BE2C (cell line): ENCODE measurements at places on chromosomes 3 and 15.

- DNase-seq, result no peak
Observed at GRCh38 chr3:140953028-140953960, 11.7 kb downstream of the SLC25A36 start.

- DNase-seq, result no peak
Observed at GRCh38 chr3:65285956-65286355, 598.2 kb upstream of the ADAMTS9 start.

DNA sequence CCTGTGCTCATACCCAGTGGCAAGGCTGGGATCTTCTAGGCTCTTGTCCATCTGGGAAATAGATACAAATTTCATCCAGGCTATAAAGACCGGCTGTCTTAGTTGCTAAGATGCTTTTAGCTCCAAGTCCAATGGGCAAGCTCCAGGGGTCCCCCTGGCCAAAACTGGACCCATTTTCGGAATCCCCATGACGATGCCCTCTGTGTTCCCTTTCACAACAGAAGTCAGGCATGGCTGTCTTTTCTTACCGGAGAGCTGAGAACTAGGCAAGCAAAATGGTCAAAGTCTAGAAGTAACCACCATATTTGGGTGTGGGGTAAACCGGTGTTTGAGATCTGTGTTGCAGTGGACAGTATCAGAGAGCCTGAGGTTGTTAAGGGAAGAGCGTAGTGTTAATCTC lies 1.0 kb downstream of the GLYCTK start:
- no peak for DNase-seq

DNA sequence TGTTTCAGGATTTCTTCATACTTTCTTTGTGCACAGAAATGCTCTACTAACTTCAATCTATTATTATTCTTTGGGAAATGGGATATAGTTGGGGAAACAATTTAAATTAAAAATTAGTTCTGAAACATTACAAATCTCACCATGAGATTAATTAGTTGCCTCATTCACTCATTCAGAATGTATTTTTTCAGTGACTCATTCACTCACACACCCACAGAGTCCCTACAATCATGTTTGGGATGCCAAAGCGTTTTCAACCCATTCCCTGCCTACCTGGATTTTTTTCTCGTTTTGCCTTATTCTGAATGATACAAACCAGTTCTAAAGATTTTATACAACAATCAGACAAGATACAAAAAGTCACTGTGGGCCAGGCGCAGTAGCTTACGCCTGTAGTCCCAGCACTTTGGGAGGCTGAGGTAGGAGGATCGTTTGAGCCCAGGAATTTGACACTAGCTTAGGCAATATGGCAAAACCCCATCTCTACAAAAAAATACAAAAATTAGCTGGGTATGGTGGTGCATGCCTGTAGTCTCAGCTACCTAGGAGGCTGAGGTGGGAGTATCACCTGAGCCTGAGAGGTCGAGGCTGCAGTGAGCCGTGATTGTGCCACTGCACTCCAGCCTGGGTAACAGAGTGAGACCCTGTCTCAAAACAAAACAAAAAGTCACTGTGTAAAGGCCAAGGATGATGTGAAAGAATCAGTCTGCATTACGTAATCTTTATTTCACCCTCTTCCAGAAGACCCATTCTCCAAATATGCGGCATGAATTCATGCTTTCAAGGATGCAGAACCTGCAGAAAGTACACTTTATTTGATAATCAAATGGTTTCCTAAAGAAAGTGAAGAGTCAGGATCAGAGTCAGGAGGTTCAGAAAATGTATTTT lies 34.8 kb upstream of the ARHGEF3 start:
- DNase-seq, result no peak

DNA sequence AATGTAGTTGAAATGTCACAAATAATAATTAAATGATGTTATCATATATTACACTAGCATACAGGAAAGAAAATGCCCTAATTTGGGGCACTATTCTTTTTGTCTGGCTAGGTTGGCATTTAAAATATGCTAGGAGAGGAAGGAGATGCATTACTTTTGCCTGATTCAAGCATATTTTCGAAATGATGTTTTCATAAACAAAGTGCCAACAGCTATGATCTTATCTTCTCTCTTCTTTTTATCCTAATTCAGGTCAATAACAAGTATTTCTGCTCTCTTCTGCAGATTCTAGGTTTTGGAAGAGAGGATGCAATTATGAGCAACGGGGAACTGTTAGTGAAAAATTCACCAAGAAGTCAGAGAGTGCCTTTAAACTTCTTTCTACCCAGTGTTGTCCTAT lies 55.8 kb upstream of the NR2F2 start:
- no peak for DNase-seq

- DNase-seq, result peak; percentile 32
Observed at GRCh38 chr3:48565591-48566400, 2.2 kb upstream of the UCN2 start.

DNA sequence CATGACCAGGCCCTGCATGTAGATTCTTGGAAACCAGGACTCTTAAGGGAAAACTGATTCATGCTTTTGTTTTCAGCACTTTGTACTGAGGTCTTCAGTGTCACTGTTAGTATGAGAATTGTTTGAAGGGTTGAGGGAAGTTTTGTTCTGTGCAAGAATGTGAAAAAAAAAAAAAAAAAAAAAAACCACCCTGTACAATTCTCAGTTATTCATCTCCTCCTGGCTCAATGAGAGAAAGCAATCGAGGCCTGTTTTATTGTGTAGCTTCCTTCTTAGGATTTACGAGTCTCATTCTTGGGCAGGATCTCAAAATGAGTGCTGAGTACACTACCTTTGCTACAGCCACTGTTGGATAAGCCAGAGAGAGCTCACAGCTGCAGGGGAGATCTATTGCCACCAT lies 469.5 kb downstream of the CNTN4 start:
- DNase-seq, result no peak

GRCh38 chr3:147701195-147701594 lies 292.0 kb downstream of the ZIC1 start:
- DNase-seq, result no peak

DNA sequence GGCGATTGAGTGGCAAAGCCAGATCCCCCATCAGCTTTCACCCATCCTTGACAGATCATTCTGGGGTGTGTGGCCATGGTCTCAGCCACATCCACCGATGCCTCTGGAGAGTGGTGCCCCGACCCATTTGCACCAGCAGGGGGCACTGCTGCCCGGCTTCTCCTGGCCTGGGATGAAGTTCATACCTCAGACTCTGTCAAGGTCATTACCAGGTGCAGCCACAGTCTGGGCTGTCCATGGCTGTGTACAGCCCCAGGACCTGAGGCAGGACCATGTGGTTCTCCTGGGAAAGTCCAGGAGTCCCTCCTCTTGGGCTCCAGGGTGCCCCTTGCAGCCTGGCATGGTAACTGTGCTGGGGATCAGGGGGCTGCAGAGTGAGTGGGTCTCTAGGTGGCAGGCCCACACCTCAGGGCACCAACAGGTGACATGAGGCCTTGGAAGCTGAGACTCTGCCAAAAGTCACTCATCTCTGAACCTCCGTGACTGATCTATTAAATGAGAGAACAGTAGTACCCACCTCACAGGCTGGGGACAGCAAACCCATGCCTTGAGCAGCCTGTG lies 67.2 kb downstream of the CACNA2D2 start:
- DNase-seq, result peak; percentile 70

DNA sequence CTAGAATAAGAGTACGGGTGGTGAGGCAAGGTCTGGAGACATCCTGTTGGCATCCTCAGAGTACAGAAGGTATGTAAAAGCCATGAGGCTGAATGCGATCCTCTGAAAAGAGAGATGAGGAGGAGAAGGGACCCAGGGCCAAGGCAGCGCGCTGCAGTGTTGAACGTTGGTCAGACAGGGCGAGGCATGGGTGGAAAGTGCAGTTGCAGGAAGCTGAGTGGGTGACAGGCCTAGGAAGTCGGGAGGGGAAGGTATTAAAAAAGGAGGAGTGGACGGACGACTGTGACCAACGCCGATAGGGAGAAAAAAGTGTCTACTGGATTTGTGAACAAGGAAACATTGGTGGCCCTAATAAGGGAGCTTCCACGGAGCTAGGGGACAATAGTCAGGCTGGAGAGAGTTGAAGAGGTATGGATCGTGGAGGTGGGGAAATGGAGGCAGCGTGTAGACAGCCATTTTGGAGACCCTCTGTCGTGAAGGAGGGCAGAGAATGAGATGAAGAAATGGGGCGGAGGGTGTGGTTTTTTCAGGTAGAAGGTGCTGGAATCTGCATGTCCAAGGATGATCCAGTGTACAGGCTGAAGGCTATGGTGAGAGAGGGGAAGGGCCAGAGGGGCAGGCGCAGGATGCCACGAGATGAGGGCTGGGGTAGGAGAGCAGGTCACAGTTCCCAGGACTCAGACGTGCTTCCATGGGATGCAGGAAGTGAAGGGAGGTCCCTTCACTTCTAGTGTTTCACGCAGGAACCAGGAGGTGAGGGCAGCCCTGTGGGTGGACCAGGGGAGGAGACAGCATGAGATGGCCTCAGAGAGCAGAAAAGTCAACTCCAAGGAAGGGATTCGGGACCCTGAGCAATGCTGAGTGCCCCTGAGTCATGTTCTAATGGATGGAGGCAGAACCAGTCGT lies 115.9 kb downstream of the ASB7 start:
- DNase-seq, result no peak

DNA sequence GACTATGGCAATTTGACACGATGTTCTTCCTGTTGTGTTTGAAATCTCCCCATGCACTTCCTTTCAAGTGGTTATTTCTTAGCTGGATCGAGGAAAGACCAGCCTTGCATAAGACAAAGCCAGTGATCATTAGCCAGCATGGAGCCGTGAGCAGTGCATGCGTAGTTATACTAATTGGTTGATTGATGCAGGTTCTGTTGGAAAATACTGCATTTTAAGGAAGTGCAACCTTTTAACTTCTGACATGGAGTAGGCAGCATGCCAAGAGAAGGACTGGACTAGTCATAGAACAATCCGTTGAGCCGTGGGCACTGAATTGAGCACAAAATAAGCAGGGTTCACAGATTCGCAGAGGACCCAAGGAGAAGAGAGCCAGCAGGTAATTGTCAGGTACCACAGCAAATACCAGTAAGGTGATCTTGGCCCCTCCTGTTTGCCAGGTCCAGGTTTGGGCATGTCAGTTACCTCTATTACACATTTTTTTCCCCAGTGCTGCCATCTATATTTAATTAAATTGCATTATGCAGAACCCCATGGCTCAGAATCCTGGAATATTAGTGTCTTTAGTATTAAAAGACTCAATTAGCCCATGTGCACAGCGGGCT lies 29.0 kb upstream of the BCL6 start:
- DNase-seq, result no peak

DNA sequence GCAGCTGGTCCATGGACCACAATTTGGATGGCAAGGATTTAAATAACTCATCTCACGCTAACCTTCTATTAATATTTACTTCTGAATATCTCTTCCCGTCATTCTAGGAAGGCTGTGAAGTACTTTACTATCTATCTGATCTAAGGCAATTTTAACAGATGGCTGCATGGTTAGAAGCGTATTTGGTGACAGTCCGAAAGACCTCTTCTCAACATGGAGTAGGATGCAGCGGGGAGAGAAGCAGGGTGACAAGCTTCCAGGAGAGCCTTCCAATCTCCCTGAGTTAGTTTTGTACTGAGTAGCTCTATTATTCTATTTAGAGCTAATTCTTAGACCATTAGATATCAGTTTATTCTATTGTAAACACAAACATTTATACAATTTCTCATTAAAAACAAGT lies 309.4 kb downstream of the PLCL2 start:
- DNase-seq, result no peak

DNA sequence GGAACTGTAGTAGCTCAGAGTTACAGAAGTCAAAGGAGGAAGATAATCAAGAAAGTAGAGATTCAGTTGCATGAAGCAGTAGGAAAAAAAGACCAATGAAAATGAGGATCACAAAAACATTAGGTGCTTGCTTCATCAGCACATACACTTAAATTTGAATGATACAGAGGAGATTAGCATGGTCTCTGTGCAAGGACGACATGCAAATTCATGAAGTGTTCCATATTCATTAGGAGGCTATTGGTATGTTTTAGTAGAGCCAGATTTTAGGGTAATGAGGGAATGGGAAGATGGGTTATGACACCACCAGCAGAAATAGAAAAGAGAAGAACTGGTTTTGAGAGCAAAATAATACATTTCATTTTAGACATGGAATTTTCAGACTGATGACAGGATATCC lies 21.0 kb upstream of the TTC14 start:
- DNase-seq, result no peak

DNA sequence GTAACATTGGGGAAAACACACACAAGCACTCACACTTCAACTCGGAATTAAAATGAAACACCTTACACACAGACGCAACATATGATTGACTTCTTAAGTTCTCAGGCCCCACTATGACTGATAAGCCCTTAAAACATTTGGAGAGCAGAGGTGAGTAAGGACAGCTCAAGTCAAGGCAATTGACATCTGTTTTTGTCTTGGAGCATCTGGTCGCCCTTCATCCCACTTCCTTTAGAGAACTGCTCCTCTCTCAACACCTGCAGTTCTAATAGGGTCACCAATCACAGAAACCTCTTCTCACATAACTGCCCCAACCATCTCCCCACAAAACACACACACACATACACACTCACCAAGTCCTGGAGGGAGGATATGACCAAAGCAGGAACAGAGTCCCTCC lies 43.4 kb downstream of the ERC2 start:
- DNase-seq, result no peak

DNA sequence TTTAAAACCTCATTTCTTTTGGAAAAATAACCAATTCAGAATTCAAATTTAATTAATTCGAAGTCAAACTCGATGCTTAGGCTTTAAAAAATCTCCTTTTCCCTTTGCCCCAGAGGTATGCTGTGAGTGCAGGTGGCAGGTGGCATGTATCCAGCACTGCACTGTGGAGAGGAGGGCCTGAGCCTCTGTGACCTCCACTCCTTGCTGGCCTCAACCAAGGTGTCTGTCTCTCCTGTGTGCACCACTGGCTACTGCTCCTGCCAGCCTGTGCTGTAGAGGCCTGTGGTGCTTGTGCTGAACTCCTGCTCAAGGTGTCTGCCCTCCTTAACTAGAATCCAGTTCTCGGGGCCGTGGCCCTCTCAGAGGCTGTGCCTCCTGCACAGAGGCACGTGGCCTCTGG lies 56.2 kb upstream of the NEDD4 start:
- no peak for DNase-seq

- no peak for DNase-seq
Observed at GRCh38 chr3:31250116-31250777, 282.5 kb upstream of the STT3B start.
